SHP77 (cell line): ENCODE measurements at places on chromosomes 1 and 21.

GRCh38 chr1:153439273-153439672 lies 21.2 kb downstream of the S100A7 start:
- DNase-seq, result no peak

- DNase-seq, result no peak
These were observed 4.2 kb upstream of the RIPK4 start for GRCh38 chr21:41770901-41771624.

DNA sequence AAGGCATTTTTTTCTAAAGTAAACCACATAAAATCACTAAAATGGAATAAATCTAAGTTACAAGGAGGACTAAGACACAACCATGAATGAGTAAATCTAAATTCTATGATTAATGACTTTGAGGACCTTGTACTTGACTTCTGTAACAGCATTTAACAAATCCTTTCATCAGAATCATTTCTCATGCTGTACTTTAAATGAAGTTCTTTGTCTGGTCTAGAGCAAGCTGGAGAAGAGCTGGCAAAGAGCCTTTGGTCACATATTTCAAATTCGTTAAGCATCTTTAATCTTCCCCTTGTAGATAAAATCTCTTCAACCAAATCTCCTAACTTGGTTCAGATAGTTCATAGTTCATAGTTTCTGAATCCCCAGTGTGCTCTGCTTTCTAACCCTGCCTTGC lies 405.4 kb downstream of the PTPRC start:
- no peak for DNase-seq

DNA sequence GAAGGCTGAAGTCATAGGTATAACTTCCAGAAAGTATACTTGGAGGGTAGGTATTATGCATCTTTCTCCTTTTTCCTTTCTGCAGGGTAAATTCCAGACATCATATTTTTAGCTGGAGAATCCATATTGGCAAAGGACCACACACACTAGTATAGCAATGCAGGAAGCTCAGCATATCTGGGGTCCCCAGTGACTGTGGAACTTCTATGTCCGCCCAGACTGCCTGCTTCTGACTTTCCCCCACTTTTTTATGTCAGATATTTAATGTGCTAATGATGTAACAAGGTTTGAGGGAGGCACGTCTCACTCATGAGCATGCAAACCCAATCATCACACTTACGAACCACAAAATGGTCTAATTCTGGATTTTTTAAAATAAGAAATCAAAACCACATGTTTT lies 90.4 kb downstream of the BACH1 start:
- no peak for DNase-seq

DNA sequence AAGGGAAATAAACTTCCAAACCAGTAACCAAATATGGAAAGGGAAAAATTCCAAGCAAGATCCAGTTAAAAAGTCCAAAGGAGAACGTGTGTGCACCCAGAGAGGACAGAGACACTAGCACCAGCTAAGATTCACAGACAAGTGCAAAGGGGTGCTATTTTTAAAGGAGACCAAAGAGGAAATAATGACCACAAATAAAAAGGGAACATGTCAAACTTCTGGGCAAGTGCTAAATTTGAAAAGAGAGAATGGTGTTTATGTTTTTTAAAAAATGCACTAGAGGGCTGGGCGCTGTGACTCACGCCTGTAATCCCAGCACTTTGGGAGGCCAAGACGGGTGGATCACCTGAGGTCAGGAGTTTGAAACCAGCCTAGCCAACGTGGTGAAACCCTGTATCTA lies 8.6 kb downstream of the JAM2 start:
- no peak for DNase-seq

DNA sequence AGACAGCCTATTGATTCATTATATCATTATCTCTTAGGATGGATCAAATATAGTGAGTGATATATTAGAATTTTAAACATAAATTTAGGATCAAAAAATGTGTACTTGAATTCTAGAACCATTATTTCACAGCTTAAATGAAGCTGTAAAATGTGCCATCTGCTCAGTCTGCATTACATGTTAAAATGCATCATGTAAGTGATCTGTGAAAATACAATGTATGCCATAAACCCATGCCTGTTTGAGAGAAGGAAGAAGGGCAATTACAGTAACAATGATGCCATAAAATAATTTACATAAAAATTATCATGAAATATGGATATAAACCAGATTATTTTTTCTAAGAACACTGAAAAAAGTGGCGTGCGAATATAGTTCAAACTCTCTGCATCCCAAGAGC lies 1066.0 kb upstream of the ADGRL4 start:
- no peak for DNase-seq

DNA sequence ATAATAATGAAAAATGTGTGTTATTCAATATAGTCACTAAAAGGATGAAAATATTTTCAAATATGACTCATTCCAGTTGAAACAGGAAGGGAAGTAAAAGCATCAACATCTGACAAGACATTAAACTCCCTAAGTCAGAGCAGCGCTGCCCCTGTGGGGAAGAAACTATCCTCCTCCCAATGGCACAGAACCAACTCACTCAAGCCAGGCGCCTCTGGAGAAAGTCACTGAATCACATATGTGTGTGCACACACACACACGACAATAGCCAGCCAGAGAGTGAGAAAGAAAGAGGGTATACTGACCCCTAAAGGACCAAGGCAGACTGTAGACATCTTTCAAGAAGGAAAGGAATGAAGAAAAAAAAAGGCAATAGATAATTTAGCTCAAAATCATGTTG lies 126.9 kb downstream of the SETD4 start:
- DNase-seq, result no peak

DNA sequence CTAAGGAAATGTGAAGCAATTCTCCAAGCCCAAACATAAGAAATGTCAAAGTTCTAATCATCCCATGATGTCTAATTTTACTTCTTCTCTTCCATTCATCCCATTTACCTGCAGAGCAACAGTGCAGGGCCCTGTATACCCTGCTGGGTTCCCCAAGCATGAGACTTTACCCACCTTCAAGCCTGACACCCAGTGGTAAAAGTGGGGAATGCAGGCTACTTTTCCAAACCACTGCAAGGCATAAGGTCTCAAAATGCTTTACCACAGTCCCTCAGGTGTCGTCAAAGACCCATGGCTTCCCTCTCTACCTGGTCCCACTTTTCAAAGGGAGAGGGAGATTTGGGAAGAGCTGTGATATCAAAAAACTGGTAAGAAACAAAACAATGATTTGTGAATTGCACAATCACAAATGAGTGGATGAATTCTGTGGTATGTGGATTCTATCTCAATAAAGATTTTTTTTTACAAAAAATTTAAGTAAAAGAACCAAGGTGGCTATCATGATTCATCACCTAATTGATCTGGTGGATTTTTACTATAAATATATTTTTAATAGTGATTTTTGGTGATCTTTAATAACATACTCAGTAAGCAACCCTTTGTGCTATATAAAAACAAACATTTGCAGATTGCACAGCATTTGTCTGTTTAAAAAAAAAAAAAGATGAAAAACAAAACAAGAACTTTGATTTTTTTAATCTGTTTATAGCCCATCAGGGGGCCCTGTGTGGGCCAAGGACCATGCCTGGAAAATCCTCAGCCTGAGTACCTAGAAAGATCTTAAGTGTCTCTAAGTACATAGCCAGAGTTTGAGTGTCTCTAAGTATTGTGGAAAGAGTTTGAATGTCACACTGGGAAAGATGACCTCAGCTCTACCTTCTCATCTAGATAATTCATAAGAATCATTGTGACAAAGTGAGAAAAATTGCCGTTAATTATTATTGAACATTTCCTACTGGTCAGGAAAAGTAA lies 73.1 kb upstream of the GJB5 start:
- DNase-seq, result peak; percentile 49

DNA sequence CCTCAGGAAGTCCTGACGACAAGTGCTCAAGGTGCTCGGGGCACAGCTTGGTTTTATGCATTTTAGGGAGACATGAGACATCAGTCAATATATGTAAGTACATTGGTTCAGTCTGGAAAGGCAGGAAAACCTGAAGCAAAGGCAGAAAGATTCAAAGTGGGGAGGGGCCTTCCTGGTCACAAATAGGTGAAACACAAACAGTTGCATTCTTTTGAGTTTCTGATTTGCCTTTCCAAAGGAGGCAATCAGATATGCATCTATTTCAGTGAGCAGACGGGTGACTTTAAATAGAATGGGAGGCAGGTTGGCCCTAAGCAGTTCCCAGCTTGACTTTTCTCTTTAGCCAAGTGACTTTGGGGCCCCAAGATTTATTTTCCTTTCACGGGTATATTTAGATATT lies 8.9 kb upstream of the RNF187 start:
- no peak for DNase-seq

- DNase-seq, result no peak
These were observed 237.1 kb upstream of the PLD5 start for GRCh38 chr1:242761556-242761955.

DNA sequence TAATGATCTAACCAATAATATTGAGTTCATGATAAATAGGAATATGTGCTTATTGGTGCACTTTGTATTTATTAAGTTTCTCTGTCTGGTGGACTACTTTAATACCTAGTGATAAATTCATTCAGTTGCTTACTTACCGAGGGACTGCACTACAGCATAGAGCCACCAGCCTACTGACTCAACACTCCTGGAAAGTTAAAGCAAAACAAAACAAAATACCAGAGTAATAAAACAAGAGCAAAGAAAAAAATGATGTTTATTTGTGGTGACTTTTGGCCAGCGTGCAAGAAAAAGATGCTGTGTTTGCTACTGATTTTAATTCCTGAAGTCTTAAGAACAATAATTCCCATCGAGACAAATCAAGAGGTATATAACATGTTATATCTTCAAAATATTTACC lies 586.3 kb downstream of the PLA2G4A start:
- DNase-seq, result no peak

GRCh38 chr21:41536827-41537103 lies 28.8 kb upstream of the TMPRSS2 start:
- DNase-seq, result no peak

- no peak for DNase-seq
These were observed 88.2 kb downstream of the PSMG1 start for GRCh38 chr21:39094847-39095579.
